Retinal pigment epithelial cell (primary cell): ENCODE measurements at places on chromosomes 7 and 10.

GRCh38 chr7:142445019-142445686, 187.3 kb upstream of the PRSS58 start:
- no peak for DNase-seq

DNA sequence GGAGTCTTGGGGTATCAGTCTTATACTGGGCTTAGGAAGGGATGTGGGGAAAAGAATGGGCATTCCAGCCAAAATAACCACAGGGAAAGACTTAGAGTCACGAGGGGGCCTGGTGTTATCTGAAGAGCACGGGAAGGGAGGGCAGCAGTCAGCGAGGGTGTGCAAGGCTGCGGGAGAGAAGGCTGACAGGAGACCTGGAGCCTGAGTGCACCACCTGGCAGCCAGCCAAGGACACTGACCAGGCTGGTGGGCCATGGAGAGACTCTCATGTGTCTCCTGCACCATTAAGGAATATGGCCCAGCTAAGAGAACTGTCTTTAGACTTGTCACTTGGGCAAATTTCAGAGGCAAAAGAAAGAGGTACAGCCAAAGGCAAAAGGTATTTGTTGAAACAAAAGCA, 69.6 kb downstream of the PKD1L1 start:
- DNase-seq, result no peak

DNA sequence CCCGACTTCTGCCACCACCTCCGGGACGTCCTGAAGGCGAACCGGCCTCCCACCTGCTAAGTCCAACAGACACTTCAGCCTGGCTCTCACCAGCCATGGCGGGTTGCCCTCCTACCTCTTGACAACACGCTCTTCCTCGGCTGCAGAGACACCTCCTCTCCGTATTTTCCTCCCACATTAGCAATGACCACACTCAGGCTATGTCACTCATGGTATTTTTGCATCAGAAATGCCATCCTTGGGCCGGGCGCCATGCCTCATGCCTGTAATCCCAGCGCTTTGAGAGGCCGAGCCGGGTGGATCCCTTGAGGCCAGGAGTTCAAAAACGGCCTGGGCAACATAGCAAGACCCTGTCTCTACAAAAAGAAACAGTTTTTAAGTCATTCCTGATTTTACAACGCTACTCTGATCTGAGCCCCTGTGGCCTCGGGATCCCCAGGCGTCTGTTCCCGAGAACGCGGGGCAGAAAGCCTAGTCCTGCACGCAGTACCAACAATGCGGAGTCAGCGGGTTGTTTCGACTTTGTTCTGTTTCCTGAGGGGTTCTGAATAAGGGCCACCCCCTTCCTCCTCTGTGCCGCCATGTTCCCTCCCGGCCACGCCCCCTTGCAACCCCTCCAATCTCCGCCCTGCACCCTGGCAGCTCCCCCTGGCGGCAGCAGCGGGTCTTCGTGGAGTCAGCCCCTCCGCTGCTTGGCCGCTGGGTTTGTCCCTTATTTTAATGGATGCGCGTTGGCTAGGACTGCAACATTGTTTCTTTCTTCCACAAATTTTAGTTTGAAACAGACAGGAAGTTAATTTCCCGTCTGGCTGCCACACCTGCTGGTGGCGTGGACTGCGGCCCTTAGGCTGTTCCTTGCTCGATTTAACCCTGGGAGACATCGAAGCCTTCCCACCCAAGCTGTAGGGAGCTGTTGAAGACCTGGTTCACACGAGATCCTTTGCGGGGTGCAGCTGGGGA, 9.7 kb upstream of the ZFAND2A start:
- DNase-seq, result no peak

GRCh38 chr7:29113384-29114102, 32.8 kb downstream of the CPVL start:
- no peak for DNase-seq

DNA sequence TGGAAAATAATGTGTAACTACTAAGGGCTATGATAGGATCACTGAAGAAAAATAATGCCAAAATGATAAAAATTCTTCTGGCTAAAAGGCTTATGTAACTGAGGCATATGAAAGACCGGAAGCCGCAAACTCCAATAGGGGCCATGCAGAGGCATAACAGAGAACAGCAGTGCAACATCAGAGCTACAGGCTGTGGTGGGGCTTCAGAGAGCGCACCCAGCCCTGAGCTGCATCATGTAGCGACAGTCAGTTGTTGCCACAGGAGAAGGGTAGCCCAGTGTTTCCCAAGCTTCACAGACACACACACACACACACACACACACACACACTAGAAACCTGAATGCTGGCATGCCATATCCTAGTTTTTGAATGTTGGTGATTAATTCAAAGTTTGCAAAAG, 9.3 kb downstream of the LLCFC1 start:
- DNase-seq, result no peak

GRCh38 chr10:114499116-114499515, 94.8 kb upstream of the AFAP1L2 start:
- no peak for DNase-seq

- DNase-seq, result no peak
Measured at GRCh38 chr7:113504142-113504541, 385.8 kb upstream of the SMIM30 start.

- DNase-seq, result no peak
Measured at GRCh38 chr7:139231513-139232376, 708 bp downstream of the UBN2 start.

DNA sequence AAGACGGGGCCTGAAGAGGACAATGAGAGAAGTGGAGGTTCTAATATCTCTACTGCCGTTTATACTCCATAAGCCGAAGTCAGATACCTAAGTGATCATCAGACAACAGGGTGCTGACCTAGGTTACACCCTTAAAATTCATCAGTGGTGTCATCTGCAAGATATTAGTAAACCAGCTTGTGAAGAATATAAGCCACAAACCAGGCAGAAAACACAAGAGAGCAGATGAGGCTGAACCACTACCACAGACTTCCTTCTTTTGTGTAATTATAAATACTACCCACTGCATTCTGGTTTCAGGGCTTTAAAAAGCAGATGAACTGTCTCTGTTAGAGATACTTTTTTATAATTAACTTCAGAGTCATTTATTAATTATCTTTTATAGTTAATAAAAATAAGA, 69.0 kb upstream of the LRRC17 start:
- no peak for DNase-seq

DNA sequence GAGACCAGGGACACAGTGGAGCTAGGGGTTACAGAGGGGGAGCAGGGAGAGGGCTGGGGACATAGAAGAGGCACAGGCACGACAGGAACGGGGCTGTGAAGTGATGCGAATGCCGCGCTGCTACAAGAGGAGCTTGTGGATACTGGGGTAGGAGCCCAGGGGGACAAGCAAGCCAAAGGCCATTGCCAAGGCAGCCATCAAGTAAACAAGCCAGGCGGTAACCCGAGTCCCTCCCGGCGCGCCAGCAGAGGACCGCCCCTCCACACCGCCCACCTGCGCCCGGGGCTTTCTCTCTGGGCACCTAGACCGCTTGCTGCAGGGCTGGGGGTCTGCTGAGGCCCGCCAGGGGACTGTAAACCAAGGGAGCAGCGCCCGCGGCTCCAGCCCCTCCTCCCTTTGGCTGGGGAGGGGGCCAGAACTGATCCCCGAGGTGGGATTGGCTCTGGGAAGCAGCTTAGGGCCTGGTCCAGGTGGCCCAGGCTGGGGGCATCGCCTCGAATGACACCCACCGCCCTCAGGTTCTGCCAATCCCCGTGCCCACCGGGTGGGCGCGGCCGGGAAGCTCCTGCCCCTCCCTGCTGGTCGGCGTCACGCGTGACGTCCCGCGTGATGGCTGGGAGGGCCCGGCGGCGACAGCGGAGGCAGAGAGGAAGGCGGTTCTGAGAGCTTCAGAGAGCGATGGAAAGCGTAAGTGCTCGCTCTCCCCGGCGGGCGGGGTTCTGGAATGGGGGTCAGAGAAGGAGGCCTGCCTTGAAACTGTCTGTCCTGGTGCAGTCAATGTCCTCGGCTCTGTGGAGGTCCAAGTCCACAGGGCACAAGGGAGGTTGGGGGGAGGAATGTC, 982 bp downstream of the SFXN3 start:
- DNase-seq, result no peak

GRCh38 chr7:108419961-108420908, 36.0 kb downstream of the NRCAM start:
- no peak for DNase-seq

DNA sequence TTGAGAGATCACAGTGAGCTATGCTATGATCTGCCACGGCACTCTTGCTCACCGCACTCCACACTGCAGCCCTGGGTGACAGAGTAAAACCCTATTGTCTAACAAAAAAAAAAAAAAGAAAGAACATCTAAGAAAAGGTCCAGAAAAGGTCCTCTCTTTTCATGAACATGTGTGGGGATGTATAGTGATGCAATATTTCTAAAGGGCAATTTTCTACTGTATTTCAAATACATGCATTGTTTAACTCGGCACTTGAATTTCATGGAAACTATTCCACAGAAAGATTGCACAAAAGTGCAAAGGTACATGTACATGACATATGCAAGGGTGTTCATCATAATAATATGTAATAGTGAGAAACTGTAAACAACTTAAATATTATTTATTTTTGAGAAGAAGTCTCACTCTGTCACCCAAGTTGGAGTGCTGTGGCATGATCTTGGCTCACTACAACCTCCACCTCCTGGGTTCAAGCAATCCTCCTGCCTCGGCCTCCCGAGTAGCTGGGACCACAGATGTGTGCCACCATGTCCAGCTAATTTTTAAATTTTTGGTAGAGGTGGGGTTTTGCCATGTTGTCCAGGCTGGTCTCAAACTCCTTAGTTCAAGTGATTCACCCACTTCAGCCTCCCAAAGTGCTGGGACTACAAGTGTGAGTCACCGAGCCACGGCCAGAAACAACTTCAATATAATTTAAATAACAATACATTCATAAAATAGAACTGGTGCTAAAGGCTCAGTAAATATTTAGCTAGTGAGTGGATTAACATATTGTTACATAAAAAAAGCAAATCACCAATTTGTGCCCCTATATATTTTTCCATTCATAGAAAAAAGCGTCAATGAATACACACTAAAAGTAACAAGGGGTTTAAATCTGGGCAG, 1.3 kb upstream of the PPRC1 start:
- no peak for DNase-seq

- no peak for DNase-seq
Measured at GRCh38 chr7:142864980-142865747, 10.3 kb downstream of the EPHB6 start.

- DNase-seq, result no peak
Measured at GRCh38 chr10:76971547-76972170, 665.9 kb downstream of the KCNMA1 start.

DNA sequence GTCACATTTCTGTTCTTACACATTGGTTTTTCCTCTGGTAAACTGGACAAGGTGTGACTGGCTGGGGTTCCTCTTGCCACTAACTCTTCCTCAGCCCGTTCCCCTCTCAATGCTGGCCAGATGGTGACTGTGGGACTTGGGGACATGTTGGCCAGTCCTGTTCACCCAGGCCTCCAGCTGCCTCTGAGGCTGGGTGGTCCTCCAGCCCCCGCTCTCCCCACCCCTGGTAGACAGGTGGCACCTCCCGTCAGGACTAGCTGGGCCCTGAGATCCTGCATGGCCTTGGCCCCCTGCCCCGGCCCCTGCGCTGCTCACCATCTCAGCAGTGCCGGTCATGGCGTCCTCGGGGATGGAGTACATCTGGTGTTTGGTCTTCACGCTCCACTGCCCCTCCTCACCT, 10.8 kb upstream of the MYL7 start:
- no peak for DNase-seq

DNA sequence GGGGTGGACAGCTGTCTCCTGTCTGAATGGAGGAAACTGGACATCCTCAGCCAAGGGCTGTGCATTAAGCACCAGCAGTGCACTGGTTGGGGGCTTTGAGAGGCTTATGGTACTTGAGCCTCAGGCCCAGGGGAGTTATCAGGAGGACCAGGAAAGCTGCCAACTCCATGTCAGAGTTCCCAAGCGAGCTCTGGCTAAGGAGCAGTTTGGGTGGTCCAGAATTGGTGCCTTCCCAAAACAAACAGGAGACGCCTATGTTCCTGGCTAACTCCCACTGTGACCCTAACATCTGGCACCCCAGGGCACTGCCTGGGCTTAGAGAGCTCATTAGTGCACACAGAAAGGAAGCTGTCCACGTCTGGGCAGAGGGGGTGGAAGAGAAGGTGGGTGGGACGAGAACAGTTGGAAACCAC, 408.6 kb upstream of the NPVF start:
- DNase-seq, result no peak

- DNase-seq, result no peak
Measured at GRCh38 chr10:121157998-121158397, 306.8 kb downstream of the WDR11 start.

GRCh38 chr10:1149793-1150637, 93.8 kb downstream of the WDR37 start:
- DNase-seq, result no peak

DNA sequence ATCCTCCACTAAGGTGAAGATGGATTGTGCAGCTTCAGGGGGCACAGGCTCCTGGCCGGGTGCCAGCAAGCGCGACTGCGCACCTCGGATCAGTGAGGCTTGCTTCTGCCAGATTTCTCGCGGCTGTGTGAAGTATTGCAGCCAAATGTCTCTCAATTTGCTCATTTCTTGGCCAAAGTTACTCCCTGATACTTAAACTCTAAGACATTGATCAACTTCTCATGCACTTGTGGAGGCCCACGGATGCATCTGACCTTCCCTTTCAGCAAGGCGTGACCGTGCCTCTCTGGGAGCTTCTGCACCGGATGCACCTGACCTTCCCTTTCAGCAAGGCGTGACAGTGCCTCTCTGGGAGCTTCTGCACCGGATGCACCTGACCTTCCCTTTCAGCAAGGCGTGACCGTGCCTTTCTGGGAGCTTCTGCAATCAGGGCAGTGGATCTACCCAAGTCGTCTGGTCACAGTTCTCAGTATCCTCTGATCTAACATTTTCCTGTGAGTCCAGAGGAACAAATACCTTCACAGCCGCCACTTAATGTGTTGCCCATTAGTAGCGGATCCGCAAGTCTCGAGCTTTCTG, 248.3 kb downstream of the ADARB2 start:
- no peak for DNase-seq

DNA sequence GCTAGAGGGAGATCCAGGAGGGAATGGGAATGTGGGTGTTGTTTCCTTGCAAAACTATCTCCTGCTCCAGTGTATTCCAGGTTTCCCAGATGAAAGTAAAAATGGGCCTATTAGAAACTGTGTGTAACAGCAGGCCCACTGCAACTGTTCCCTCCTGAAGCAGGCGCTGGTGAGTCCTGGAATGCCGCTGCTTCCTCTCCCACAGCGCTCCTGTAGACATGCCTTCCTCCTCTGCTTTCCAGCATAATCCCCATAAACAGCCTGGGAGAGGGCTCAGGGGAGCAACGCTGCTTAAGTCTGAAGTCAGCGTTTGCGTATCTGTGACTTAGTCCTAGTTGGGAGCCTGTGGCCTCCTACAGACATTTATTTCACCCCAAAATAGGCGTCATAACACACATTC, 551.0 kb upstream of the FOXK1 start:
- DNase-seq, result peak; percentile 35
